ENCODE measurements at places on chromosomes 3 and 15.
A peak's percentile ranks its signal among the peaks of the same experiment; 100 is the strongest.

DNA sequence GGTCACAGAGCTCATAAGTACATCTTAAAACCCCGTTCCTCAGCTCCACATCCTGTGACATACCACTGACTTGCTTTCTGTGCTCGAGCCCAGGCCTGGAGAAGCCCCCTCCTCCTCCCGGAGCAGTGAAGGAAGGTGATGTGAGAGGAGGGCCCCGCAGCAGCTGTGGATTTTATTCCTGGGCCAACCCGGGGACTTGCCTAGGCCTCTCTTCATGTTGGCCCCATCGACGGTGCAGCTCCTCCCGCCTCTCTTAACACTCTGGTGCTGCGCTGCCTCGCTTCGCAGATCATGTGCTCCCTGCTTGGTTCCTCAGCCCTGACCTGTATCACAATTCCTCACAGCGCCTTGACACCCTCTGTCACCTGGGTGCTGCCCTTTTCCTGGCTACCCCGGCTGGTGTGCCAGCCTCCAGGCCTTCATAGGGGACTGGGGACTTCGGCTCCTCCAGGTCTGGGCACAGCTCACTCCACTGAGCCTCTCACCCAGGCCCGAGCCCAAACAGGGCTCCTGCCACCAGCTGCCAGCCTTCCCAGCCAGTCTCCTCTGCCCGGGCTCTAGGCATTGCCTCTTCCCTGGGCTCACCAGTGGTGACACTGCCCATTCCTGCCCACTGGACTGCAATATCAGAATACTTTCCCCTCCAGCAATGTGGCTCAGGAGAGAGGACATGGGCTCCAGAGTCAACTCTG, 21.5 kb downstream of the MAGEF1 start:
- no peak for DNase-seq

DNA sequence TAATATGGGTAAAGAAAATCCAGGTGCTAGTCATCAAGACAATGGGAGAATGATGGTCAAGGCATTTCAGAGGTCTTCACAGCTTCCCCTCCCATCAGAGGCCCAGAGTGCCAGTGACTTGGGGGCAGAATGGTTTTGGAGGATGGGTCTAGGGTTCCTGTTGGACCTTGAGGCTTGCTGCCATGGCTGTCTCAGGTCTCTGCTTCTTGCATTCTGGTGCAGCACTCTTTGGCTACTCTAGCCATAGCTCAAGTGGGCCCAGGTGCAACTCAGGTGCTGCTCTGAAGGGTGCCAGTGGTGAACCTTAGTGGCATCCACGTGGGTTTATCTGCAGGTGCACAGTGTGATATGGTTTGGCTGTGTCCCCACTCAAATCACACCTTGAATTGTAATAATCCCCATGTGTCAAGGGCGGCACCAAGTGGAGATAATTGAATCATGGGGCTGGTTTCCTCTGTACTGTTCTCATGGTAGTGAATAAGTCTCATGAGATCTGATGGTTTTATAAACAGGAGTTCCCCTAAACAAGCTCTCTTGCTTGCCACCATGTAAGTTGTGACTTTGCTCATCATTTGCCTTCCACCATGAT, 48.5 kb upstream of the PEX5L start:
- no peak for DNase-seq

DNA sequence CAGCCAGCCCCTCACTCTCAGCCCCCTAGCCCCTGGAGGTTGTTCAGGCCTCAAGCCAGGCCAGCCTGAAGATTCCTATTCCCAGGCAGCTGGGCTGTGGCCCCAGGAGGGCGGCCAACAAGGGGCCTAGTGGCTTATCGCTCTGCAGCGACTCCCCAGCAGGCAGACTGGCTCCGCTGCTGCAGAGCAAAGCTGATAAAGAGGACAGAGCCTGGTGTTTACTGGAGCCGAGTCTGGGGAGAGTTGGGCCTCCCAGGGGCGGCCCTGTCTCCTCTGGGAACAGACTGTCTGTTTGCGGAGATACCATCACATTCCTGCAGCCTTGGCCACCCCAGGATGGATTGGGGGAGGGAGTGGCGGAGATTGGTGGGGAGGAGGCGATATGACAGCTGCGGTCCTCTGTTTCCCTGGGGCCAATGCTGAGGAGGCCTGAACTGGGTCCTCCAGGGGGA, 22.4 kb upstream of the SMAD6 start:
- DNase-seq, result peak; percentile 70

- no peak for DNase-seq
These were observed 1570.1 kb downstream of the SI start for GRCh38 chr3:163508206-163508605.

DNA sequence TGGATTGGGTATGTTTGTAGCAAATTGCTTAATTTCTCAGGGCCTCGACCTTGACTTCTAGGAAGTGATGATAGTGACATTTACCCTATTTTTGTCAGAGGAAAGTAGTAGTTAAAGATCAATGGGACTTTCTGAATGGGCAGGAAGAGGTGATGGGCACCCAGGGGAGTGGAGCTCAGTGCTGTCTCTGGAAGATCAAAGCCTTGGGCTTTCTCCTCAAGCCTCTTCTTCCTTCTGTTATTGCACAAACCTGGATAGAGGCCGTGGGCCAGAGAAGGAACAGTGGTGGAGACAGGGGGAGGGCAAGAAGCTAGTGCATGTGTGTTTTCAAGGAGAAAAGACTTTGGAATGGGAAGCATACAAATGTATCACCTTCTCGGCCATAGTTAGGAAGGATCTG, 44.9 kb upstream of the EOMES start:
- no peak for DNase-seq

DNA sequence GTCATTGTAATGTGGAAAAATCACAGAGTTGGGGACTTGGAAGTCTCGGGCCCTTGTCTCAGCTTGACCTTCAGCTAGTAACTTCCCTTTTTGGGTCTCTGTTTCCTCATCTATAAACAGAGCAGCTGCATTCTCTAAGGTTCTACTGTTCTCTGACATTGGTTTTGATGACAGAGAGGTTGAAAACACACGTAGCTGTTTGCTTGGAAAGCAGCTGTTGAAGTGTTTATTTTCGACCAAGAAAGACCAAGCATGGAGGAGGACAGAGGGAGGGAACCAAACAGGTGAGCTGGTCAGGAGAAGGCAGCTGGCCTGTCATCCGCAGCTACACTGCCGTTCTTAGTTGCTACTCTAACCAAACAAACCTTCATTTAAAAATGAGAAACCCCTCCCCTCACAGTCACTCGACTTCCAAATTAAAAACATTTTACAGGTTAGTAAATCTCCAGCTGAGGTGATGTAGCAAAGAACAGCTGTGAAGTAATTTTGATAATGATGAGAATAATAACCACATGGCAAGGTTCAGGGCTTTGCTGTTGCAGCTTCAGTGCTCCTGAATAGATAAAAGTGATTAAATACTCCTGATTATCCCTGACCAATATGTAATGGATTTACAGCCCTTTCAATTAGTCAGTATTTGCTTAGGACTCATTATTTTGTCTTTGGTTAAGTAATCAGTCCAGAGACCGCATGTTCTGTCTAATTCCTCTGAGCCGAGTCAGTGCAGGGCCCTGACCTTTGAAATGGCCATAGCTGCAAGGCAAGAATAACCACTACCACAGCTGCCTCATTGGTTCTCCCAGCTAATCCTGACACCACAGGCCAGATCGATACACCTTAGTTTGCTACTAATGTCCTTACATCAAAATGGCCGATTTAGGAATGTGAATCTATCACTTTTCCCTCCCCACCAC, 65.3 kb downstream of the MEIS2 start:
- peak; percentile 65 for DNase-seq

GRCh38 chr3:82410366-82410765, 648.9 kb upstream of the GBE1 start:
- peak; percentile 10 for DNase-seq

GRCh38 chr15:52178765-52179164, 12.4 kb downstream of the GNB5 start:
- DNase-seq, result no peak

DNA sequence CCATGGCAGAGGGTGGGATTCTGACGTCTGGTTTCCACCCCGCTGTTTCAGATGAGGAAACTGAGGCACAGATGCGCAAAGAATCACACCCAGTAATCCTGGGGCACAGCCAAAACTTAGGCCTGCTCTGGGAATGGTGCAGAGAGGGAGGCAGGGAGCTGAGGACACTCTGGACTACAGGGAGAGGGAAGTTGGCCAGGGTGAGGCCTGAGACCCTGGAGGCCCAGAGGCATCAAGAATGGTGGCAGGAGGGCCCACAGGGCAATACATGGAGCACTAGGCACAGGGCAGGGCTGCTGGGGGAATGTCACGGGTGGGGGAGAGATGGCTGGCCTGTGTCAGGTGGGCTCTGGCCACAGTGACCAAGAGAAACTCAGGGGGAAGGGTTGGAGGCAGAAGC, 63.6 kb downstream of the TLE3 start:
- no peak for DNase-seq

GRCh38 chr3:107045791-107046190, 331.4 kb upstream of the CCDC54 start:
- no peak for DNase-seq

DNA sequence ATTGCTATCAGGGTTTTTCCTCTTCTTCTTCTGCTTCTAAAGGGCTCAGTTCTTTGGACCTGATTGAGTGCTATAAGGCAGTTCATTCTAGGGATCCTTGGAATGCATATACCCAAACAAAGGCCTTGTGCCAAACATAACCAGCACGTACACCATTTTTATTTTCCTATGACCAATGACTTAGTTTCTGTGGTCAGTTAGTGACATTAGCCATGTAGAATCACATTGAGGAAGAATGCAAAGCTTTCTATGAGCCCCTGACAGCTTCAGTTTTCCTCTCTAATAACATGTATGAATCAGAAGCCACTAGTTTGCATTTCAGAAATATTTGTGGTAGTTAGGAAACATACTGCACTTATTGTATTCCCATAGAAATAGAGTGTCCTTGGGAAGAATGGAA, 240.0 kb downstream of the THRB start:
- DNase-seq, result no peak

GRCh38 chr15:42332331-42332730, 27.0 kb upstream of the CAPN3 start:
- no peak for DNase-seq

DNA sequence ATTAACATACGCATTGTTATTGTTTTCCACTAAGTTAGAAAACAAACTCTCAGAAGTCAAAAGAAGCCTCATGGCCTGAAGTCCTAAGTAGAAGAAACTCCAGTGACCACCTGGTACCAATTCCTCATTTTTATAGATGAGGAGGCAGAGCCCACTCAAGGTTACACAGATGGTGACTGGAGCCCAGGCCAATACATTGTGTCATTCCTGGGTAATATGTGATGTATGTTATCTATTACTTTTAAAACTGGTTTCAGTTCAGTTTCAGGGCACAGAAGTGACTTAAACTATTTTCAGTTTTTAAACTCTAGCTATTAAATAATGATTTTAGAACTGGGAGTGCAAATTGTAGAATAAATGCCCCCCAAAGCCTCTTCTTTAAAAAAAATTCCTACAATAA, 66.7 kb upstream of the STXBP5L start:
- no peak for DNase-seq

GRCh38 chr3:102230057-102230456, 204.8 kb upstream of the ZPLD1 start:
- no peak for DNase-seq

- no peak for DNase-seq
These were observed 3.9 kb downstream of the RPL35A start for GRCh38 chr3:197953881-197954280.

- DNase-seq, result no peak
These were observed 242.6 kb upstream of the TPM1 start for GRCh38 chr15:62799919-62800318.

- DNase-seq, result no peak
These were observed 14.3 kb downstream of the ALDH1A3 start for GRCh38 chr15:100893964-100894295.

DNA sequence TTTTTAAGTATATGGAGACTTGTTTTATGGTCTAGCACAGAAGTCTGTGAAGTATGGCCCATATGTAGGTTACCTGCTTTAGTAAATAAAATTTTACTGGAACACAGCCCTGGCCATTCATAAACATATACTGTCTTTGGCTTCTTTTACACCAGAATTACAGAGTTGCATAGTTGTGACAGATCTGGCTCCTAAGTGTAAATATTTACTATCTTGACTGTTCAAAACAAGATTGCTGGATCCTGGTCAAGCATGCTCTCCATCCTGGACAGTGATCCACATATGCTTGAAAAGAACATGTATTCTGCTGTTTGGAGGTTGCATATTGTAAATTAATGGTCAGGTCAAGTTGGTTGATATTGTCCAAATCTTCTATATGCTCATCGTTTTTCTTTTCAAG, 57.9 kb downstream of the STT3B start:
- no peak for DNase-seq

GRCh38 chr15:45148076-45149059, 18.6 kb downstream of the DUOX1 start:
- no peak for DNase-seq

GRCh38 chr3:30258426-30259392, 347.7 kb upstream of the TGFBR2 start:
- DNase-seq, result no peak

DNA sequence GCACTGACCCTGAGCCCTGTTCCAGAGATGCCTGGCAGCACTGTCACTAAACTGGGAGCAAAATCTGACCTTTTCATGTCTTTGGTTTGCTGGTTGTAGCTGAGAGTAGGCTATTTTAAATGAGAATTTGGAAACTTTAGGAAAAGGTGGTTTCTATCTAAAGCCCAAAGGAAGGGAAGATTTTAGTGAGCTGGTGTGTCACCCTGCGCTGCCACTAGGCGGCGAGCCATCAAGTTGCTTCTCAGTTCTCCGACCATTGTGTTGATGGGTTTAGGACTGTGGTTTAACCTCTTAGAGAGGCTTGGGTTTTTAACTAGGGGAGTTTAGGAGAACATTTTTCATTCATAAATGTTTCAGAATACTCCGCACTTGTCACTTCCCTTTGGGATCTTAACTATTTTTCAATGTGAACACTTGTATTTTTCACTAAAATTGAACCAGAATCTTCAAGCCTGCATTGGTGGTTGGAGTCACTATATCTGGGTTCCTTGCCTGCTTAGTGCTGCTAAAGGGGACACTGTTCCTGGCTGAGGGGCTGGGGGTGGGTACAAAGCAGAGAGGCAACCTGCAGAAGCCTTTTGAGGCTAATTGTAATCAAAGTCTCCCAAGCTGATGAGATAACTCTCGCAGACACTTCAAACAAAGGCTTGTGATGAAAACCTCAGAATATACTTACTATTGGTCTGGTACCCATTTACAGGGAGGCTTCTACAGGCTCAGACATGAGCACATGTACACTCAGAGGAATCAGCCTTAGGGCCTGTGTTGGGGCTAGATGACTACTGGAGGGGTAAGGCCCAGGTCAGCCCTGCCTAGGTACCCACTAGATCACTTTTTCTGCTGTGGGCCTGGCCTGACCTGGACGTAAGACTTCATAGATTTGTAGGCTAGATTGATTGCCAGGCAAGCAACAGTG, 16.8 kb downstream of the EXOSC7 start:
- no peak for DNase-seq

DNA sequence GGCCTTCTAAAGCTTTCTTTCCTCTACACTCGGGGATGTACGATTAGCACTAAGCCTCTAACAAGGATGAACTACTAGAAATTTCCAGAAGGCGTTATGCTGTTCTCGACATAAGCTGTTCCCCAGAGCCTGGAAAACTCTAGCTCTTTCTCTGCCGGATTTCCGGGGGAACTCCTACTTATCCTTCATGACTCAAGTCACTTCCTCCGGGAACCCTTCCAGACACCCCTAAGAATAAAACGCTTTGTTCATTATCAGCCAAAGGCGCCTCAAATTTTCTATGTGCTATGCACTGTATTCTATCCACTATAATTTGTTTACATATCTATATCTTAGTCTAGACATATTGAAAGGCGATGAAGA, 455 bp upstream of the SNAP23 start:
- DNase-seq, result no peak
